ENCODE measurements at places on chromosomes 2 and 18.
A peak's percentile ranks its signal among the peaks of the same experiment; 100 is the strongest.

DNA sequence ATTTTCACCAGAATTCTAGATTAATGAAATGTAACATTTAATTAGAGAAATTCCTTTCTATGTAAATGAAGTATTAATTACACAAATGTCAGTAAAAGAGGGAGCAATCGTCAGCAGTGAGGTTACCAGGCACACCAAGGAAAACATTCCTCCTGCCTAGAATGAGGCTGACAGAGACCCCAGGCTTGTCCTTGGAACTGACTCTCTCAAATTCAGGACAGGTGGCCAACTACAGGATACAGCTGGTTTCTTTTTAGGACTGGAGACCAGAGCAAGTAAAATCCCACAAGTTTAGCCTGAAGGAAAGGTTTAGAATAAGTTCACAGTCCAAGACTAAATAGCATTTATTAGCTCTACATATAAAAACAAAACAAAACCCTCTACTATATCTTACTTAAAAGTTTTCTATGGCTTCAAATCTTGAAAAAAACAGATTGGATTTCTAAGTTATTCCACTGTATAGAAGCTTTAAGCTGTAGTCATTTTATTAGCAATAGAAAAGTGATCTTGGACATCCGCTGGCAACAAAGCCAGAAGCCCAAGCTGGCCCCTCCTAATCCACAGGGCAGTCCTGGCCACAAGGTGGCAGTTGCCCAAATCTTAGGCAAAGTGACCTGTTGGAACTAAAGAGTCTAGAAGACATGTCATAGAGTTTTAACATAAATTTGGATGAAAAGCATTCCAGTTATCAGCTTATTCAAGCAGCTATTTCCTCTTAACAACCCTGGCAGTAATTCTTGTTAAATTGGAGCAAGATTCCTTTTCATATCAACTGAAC is 81.0 kb downstream of the SP3 start:
- peak; percentile 24 for DNase-seq

DNA sequence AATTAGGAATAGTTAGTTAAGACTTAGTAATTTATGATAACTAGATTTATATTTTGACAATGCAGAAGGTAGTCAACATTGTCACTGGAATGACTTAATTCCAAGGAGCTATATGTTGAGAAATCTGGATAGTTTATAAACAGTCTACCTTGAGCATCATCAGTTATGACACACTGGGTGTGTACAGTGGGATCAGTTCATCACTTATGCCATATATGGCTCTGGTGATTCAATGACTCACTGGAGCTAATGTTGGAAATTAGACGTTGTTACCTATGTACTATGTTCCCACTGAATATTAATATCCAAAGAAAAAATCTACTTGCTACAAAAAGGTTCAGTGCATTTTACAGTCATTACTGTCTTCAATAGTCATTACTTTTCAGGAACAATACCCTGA is 34.0 kb upstream of the ITPRID2 start:
- no peak for DNase-seq

- DNase-seq: no peak
Measured at GRCh38 chr18:10009321-10010144, 95.7 kb downstream of the VAPA start.

DNA sequence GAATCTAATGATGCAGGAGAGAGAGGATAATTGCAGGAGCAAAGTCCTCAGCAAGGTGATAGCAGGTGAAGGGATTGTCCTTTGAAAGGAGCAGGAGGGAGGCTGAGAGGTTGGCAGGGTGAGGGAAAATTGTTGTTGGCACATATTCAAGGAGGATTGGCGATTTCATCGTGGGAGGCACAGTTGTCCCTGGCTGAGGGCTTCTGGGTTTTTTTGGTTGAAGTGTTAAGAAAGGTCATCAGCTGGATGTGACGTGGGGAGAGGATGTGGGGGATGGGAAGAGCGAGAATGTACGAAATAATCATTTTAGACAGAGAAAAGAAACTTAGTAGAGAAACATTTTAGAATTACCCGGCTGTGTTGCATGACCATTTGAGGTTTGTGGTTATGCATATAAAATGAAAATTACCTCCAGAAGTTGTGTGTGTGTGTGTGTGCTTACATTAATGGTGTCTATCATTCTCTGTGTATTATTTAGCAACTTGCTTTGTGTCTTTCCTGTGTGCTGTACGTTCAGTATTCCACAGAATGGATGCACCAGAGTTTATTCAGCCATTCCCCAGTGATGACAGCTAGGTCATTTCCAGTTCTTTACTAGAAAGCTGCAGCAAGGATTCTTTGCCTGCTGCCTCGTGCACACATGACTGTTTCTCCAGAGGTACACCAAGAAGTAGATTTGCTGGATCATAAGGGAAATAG is 67.6 kb downstream of the SDC1 start:
- no peak for DNase-seq

DNA sequence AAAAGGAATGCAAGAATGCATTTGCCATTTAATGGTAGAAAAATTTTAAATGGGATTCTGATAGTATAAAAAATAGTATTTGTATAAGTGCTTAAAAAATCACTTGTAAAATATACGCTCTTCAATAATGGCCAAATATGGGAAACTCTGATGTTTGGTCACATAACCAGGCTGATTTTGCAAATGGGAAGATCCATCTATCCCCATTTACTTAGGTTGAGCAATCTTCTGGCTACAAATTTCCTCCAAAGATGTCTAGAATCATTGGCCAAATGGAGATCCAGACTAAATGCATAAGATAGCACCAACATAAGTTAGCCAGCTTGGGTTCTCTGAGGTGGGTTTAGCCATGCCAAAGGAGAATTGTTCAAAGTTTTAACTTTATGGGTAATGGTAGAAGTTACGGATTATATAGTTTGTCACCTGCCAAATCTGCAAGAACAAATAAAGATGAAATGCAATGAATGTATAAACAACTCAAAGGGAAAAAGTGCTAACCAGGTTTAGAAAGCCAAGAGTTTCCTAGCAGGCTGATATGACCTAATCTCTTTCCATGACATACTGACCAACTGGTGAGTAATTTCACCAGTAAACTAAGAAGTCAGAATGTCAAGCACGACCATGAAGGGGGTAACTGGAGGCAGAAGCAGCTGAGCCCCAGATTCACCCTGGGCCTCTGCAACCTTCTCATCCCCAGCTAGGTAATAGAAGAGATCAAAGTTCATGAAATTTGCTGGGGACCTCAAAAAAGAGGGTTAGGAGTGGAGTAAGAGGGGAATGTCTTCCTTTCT is 10.0 kb downstream of the RHOB start:
- DNase-seq: no peak

DNA sequence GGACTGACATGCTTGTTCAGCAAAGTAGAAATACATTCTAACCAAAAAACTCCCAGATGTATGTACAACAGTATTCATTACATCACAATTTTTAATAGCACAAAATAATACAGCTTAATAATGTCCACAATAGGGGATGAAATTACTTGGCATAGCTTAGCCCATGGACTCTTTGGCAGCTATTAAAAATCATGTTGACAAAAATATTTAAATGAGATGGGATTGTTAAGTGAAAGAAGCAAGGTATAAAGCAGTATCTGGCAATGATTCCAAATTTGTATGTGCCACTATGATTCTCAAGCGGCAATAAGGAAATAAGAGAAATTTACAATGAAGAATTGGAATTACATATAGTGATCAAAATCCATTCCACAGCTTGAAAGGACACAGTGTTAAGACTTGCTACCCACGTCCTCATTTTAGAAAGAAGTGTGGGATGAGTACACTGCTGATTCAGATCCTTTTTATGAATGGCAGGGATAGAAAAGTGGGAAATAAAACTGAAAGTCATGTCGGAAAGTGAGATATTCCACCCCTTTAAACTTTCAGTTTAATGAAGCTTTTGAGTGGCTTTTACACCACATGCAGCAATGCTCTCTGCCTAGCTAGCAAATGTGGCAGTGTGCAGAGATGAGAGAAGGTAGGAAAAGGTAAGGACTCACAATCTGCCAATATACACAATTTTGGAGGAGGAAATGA is 2.4 kb downstream of the GAREM1 start:
- no peak for DNase-seq

DNA sequence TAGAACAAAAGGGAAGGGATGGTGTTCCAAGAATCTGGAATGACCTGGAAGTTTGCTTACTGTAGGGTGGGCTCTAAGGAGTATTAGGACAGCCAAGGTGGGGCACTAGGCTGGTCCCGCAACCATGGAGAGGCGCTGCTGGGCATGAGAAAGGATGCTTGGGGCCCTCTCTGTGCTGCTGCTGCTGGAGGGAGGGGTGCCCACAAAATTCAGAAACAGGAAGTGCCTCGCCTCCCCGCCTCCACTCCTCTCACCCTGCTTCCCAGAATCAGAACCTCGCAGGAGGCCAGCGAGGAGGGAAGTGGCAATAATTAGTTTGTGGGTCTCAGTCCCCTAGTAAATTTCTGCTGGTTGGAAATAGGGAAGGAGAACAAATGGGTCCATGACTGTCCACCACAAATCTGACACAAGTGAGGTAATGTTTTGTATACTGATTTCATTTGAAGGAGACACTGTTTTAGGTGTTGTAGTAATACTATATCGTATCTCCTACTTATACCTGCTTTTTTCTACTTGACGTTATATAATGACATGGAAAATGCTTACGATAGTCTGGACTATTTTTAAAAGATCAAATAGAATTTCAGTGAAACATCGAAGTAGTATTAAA is 7.9 kb upstream of the PDCL3 start:
- DNase-seq: no peak

- DNase-seq: no peak
Measured at GRCh38 chr2:182545420-182546167, 118.8 kb upstream of the PDE1A start.

- DNase-seq: no peak
Measured at GRCh38 chr18:58819051-58819450, 45.6 kb upstream of the ZNF532 start.

DNA sequence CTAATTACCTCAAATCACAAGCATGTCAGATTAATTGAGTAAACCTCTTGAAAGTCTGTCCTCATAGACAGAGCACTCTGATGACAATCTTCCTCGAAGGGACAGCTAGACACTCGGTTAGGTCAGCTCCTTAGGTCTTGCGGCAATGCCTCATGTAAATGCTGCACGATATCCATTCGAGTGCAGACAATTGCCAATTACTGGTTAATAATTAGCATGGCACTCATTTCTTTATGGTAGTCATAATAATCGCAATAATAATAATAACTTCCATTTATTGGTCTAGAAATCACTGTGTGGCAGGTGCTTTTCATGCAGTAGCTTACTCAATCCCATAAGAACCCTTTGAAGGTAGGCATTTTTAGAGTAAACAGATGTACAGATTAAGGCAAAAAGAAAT is 44.7 kb upstream of the DSC1 start:
- DNase-seq: no peak

GRCh38 chr2:155368934-155369333 is 670.4 kb downstream of the KCNJ3 start:
- DNase-seq: no peak

DNA sequence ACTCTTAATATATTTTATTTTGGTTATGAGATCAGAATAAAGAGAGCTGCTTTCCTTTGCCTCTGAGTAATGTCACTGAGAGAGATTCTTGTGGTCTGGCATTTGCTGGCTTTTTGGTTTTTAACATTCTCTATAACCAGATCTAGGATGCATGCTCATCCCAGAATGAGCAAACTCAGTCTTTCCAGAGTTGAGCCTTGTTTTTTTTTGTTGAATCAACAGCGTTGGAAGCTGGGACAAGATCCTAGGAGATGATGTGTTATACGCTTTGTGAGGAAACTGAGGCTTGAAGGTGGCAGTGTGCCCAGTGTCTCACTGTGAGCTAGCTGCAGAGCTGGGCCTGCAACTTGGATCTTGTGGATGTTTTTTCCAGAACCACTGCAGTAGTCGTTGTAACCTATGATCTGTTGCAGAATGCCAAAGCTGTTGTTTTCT is 19.5 kb downstream of the MYO1B start:
- DNase-seq: peak; percentile 12

DNA sequence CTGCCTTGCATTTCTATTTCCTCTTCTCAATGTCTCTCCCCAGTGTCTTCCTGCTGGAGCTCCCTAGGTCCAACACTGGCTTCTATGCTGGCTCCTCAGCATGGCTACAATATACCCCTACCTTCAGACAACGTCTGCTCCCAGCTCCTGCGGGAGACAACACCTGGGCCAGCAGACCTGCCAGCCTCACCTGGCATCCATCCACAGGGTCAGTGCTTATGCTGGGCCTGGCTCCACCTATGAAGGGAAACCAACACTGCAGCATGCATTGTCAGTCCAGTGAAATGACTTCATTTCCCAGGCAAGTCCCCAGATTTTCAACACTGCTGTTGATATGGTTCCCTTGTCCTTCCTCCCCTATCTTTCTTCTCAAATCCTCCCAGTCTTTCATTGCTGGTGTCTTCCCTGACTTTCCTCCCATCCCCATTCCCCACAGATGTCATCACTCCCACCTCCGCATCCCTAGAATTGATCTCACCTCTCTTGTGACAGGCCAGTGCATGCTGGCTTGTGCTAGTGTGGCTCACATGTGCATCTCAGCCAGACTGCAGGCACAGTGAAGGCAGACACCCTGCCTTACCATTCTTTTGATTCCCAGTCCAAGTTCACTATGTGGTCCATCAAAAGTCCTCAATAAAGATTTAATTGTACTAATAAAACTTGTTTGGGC is 98.0 kb downstream of the MYO5B start:
- no peak for DNase-seq
